GM13976 (cell line): ENCODE measurements at places on chromosomes 6 and 20.

GRCh38 chr6:7147051-7147671 lies 39.4 kb downstream of the RREB1 start:
- DNase-seq: no peak

GRCh38 chr20:55057779-55058415 lies 582.5 kb downstream of the DOK5 start:
- DNase-seq: no peak

DNA sequence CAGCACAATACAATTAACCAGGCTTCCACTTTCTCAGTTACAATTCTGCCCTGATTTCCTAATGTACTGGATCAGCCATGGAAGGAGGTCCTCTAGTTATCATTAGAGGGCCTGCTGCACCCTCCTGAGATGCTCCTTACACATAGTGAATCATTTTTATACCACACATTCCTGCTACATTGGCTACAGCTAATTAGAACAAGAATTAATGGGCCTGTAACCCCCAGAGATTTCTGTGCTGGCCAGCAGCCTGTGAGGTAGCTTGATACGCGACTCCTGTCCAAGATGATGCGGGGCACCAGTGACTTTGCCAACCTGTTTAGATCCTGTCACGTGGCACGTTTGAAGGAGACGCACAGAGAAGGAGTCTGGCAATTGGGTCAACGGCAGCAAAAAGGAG lies 422.8 kb downstream of the EPM2A start:
- no peak for DNase-seq

DNA sequence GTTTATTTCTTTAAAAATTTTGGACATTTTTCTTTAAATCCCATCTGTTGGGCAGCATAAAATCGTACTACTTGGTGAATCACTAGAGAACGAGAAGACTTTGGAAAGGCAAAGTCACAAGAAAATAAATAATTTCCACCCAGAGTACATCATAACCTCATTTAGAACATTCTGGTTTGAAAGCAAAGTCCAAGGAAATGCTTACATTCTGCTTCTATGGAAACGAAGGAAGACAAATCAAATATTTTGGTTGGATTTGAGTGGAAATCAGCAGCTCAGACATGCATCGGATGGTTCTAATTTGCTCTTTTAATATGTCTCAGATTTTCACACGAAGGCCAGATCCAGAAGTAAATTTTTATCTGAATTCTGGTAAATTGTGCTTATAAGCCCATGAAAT lies 60.7 kb upstream of the LTV1 start:
- DNase-seq: no peak

GRCh38 chr20:11394145-11394833 lies 523.4 kb upstream of the BTBD3 start:
- DNase-seq: no peak

DNA sequence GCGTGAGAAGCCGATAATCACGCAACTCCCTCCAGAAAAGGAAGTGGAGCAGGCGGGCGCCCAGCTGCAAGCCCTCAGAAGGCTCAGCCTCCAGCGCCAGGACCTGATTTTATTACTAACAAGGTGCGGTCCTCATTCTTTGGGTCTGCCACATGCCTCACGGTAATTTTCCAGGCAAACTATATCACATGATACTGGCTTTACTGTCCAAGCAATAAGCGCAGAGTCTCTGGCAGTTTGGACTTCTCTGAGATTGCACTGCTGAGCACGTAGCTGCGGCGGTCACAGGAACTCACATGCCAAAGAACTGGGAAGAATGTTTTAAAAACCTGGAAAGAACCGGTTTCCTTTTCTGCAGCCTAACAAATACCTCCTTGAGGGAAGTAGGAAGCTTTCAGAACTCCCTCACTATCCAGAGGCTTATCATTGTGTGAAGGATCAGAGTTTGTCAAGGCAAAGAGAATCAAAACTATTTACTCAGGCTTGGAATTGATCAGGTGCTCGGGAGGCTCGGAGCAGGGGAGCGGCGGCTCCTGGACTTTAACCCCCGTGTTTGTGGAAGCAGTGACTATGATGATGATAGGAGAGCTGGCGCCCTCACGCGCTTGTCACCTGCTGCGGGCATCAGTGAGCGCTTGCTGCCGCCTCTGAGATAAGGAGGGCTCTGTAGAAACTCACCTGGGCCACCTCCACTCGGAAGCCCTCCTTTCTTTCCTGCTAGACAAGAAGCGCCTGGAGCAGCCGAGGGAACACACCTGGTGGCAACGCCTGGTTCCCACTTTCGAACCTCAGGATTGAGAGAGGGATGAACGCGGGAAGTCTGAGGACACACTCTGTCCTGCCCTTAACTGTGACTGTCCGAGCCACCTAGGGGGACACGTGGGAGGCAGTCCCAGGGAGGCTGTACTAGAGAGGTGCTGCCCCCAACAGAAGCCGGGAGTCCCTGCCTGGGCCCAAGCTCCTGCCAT lies 27.2 kb upstream of the SYNJ2 start:
- DNase-seq: no peak

GRCh38 chr6:138403324-138403800 lies 661 bp upstream of the HEBP2 start:
- DNase-seq: peak; percentile 74

DNA sequence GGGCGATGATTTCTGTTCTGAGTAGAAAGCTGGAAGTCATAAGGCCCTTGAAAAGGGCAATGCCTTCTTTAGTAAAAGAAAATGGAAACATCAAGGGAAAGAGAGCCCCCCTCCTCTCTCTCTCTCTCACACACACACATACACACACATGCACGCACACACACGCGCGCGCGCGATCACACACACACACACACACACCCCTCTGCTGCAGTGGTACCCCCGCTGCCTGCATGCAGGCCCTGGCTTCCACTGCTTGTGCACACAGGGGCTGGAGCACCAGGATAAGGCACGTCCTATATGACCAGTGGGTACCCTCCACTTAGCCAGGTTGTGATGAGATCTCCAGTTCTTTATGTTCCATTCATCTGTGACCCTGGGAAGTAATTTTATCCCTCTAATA lies 300.9 kb downstream of the SLC35F1 start:
- DNase-seq: no peak

DNA sequence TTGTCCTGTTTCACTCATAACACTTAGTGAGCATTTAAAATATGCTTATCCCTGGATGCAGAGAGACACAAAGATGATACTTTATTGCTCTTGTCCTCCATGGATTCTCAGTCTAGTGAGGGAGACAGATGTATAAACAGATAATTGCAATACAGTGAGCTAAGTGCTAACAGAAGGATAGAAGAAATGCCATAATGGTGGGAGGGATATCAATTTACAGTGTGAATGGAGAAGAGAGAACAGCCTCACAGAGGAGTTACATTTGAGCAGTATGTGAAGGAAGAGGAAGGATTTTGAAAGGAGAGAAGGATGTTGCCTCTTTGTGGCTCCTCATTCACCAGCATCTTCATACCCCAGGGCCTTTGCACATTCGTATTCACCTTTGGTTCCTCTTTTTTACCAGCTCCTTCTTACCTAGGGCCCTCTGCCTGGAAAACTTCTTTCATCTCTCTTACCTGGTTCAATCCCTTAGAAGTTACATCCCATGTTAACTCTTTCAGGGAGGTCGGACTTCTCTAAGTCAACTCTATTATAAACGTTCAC lies 341.7 kb downstream of the PRL start:
- no peak for DNase-seq

DNA sequence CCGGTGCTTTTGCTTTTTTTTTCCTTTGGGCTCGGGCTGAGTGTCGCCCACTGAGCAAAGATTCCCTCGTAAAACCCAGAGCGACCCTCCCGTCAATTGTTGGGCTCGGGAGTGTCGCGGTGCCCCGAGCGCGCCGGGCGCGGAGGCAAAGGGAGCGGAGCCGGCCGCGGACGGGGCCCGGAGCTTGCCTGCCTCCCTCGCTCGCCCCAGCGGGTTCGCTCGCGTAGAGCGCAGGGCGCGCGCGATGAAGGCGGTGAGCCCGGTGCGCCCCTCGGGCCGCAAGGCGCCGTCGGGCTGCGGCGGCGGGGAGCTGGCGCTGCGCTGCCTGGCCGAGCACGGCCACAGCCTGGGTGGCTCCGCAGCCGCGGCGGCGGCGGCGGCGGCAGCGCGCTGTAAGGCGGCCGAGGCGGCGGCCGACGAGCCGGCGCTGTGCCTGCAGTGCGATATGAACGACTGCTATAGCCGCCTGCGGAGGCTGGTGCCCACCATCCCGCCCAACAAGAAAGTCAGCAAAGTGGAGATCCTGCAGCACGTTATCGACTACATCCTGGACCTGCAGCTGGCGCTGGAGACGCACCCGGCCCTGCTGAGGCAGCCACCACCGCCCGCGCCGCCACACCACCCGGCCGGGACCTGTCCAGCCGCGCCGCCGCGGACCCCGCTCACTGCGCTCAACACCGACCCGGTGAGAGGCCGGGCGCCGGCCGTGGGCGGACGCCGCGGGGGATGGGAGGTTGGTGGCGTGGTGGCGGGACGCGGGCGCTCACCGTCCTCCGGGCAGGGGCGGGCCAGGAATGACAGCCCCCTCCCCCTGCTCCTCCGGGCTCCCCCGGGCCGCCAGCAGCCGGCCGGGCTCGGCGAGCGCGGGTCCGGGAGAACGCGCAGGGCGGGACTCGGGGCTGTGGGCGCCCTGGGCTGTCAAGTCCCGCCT lies 606 bp downstream of the ID4 start:
- DNase-seq: peak; percentile 27

- no peak for DNase-seq
These were observed 36.6 kb upstream of the BTN3A2 start for GRCh38 chr6:26328265-26328844.

- no peak for DNase-seq
These were observed 83.5 kb downstream of the CTNNBL1 start for GRCh38 chr20:37777012-37777950.

- no peak for DNase-seq
These were observed 546.0 kb downstream of the FRK start for GRCh38 chr6:115514656-115515055.

- DNase-seq: no peak
These were observed 9.2 kb upstream of the HLA-DOB start for GRCh38 chr6:32825966-32826365.

GRCh38 chr6:42269974-42270510 lies 52.4 kb upstream of the MRPS10 start:
- DNase-seq: no peak

DNA sequence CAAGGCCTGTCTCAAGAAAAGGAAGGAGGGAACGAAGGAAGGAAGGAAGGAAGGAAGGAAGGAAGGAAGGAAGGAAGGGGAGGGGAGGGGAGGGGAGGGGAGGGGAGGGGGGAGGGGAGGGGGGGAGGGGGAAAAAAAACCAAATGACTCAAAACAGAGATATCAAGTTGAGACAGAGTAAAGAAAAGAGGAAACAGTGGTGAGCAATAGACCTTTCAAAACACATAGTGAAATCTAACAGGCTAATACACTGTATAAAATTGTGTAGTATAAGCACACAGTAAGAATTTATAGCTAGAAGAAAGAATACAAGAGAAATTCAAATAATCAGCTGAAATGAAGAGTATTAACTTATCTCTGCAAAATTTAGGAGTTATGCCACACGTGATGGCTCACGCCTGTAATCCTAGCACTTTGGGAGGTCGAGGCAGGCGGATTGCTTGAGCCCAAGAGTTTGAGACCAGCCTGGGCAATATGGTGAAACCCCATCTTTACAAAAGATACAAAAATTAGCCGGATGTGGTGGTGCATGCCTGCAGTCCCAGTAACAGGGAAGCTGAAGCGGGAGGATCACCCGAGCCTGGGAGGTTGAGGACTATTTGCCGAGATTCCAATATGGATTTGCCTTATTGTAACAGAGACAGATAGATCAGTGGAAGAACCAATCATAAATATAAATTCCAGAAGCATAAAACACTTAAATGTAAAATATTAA lies 123.2 kb downstream of the PRND start:
- peak; percentile 70 for DNase-seq

DNA sequence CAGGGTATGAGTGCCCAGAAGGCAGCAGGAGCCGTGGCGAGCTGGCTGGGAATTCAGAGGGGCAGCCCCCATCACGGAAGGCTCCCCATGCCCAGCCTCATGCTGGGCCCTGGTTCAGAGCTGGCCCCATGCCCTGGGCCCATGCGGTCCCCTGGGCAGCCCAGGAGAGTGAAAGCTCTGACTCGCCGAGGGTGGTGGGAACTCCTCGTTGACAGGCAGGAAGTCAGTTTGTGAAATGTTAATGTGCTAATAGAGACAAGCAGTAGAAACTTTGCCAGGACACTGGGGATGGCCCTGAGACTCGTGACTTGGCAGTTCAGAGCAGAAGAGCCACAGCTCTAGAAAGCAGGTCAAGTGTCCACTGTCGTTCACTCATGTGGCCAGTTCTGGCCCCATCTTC lies 353.0 kb downstream of the TAF4 start:
- DNase-seq: no peak

DNA sequence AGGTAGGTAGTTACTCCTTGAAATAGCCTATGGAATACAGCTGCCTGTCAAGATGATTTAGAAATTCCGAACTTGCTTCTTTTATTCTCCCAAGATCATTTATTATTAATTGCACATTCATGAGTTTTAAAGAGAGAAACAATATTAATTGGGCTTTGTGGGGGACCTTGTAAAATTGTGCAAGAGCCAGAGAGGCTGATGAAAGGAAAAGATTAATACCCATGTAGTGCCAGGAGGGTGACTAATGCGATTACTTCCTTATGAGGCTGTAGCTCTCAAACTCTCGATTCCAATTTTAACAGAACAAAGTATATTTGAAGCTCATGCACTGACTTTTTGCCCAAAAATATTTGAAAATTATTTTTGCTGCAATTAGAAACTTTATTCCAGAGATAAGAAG lies 423.8 kb upstream of the ID4 start:
- no peak for DNase-seq

GRCh38 chr6:98844244-98845210 lies 10.2 kb downstream of the POU3F2 start:
- peak; percentile 40 for DNase-seq

DNA sequence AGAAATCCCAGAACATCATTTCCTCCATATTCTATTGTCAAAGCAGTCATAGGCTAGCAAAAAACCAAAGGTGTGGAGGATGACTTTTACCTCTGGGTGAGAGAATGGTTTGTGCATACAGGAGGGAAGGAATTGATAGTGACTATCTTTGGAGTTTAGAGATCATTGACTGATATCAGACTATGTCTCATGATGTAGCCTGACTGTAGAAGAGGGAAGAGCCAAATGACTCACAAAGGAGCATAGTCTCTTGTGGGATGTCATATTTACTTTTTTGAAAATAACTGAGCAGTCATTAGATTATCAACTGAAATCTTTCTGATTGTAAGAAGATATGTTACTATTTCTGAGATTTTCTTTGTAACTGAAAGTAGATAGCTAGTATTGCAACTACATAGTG lies 158.5 kb downstream of the FLRT3 start:
- no peak for DNase-seq

- DNase-seq: no peak
These were observed 7.0 kb upstream of the COX7A2 start for GRCh38 chr6:75250552-75250951.

GRCh38 chr6:136960781-136961180 lies 38.7 kb downstream of the SLC35D3 start:
- no peak for DNase-seq

- no peak for DNase-seq
These were observed 68.7 kb downstream of the TXNDC5 start for GRCh38 chr6:7841781-7842468.
